ENCODE measurements at places on chromosomes 1 and 21.

DNA sequence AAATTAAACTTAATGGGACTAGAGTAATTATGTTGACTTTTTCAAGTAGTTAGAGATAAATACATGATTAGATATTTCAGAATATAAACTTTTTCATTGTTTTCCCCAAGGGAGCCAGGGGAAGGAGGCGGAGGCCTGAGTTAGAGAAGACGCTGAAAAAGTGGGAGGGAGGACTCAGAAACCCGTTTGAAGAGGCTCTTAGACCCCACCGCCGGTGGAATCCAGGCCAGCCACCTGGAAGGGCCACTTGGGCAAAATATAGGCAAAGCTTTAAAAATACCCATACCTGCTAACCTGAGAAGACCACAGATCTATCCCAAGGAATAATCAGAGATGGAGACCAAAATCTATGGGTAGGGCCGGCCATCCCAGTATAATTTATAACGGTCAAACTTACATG, 242.6 kb downstream of the PTPRU start:
- DNase-seq = no peak

DNA sequence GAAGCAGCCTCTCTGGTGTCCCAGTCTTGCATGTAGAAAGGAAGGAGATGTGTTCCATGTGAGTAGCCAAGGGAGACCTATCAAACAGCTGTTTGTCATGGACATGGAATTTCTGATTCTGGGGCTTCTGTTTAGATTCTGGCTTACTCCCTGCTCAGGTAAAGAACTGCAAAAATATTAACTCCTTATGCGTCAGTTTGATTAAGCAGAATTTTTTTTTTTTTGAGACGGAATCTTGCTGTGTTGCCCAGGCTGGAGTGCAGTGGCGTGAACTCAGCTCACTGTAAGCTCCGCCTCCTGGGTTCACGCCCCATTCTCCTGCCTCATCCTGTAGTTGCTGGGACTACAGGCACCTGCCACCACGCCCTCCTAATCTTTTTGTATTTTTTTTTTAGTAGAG, 6.8 kb downstream of the ARV1 start:
- DNase-seq = no peak

DNA sequence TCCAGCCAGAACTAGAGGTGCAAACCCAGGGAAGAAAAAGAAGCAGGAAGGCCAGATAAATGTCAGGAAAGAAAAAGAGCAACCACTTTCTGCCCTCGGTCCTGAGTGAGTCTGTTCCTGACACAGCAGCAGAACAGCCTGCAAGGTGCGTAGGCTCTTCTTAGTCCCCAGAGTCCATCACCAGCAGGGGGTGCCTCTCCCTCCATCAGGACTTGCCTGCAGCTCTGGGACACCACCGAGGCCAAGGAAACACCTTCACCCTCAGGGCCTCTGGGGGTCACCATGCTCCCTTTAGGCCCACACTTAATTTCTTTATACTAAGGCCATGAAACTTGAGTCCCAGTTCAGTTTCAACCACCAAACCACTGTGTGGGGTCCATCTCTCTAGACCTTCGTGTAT, 43.7 kb upstream of the NFASC start:
- peak; percentile 9 for DNase-seq

- DNase-seq = no peak
These were observed 11.7 kb downstream of the FLG start for GRCh38 chr1:152313319-152313801.

GRCh38 chr1:27856561-27857343, 15.6 kb upstream of the THEMIS2 start:
- no peak for DNase-seq

DNA sequence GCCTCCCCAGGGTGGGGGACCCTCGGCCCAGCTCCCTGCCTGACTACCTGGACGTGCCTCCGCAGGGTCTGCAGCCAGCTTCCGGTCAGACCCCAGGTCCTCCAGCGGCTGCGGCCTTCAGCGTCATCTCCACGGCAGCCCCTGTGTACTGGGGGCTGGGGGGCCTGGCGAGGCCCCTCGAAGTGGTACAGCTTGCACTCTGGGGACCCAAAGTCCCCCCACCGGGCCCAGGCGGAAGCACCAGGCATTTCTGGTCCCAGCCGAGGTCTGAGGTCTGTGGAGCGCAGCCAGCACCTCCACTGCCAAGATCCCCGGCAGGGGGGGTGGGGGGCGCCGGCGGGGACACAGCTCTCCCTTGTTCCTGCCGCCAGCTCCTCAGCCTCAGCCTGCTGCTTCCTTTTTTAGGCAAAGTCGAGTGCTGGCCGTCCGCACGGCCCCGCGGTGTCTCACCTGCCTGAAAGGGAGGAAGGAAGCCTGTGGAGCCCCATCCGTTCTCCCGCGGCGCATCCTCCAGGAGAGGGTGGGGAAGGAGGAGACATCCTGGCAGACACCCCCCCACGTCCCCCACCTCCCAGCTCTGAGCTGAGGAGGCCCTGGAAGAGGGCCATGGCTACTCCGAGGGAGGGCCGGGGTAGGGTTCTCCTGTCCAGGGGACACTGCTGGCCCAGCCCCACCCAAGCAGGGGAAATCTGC, 1.2 kb upstream of the VWA1 start:
- no peak for DNase-seq

- no peak for DNase-seq
These were observed 15.0 kb downstream of the DHCR24 start for GRCh38 chr1:54872036-54872331.

GRCh38 chr21:46604329-46604974, 430 bp downstream of the S100B start:
- no peak for DNase-seq

DNA sequence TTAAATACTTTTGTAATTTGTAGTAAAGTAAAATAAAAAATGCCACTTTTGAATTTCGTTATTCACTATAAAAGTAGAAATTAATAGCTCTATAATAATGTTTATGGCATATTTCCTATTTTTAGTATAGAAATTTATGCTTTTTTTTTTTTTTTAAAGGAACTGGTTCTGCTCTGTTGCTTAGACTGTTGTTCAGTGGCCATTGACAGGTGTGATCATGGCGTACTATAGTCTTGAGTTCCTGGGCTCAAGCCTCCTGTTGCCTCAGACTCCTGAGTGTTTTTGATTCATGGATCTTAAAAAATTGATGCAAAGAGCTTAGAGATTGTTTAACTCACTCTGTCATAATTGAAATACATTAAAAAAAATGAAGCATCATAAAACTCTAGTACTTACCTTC, 53.6 kb downstream of the RPS6KC1 start:
- no peak for DNase-seq

- DNase-seq = no peak
These were observed 134.3 kb upstream of the ATP1B1 start for GRCh38 chr1:168972225-168972624.

GRCh38 chr1:103275725-103276124, 167.4 kb upstream of the COL11A1 start:
- no peak for DNase-seq

DNA sequence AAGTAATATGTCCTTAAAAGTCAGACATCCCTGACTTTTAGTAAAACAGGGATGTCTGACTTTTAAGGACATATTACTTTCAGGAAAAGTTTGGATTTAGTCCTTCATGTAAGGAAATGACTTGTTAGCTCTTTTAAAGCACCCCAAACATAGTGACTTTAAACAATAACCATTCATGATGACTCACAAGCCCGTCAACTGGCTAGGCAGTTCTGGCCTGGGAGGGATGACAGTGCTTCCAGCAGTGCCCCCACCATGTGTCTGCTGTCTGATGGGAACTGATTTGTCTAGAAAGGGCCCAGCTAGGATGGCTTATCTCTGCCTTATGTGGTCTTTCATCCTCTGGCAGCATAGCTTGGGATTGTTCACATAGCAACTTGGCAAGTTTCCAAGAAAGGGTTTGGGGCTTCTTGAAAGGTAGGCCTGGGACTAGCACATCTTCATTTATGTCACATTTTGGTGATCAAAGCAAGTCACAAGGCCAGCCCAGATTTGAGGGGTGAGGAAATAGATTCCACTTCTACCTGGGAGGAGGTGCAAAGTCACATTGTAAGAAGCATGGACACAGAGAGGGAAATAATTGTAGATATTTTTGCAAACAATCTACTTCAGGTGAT, 143.5 kb downstream of the C1orf94 start:
- DNase-seq = no peak

GRCh38 chr1:41806472-41807155, 112.1 kb downstream of the HIVEP3 start:
- DNase-seq = no peak

- DNase-seq = no peak
These were observed 54.3 kb downstream of the MAP3K21 start for GRCh38 chr1:233381806-233382205.

- DNase-seq = no peak
These were observed 46.0 kb upstream of the GUCA2A start for GRCh38 chr1:42210421-42211133.

DNA sequence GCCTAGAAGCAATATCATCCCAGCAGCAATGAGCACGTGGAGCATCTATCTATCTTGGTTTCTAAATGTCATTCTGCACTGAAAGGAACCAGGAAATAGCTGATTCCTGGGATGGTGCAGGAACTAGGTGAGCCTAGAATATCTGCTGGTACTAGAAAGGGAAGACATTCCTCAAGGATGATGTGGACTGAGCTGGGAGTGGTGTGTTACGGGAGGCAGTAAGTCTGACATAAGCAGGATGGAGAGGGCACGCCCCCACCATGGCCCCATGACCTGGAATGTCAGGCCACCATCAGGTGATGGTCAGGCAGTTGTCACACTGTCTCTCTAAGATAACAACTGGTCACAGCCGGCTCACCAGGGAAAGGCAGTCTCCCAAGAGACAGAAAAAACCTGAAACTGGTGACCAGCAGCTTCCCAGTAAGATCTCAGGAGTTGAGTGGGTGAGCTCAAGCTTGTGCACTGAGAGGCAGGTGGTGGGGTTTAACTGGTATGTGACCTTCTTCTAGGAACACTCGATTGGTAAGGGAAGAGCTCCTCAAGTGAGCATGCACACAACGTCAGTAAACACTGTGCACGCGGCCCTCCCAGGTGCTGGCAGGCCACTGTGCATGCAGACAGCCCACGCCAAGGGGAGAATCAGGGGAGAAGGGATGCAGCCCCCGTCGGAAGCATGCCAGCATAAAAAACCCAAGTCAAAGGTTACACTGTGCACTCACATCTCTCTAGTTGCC, 148.7 kb downstream of the ADSS2 start:
- no peak for DNase-seq

GRCh38 chr21:29332461-29333362, 34.0 kb downstream of the BACH1 start:
- DNase-seq = no peak

GRCh38 chr1:45393718-45394302, 53.6 kb upstream of the MUTYH start:
- DNase-seq = no peak

DNA sequence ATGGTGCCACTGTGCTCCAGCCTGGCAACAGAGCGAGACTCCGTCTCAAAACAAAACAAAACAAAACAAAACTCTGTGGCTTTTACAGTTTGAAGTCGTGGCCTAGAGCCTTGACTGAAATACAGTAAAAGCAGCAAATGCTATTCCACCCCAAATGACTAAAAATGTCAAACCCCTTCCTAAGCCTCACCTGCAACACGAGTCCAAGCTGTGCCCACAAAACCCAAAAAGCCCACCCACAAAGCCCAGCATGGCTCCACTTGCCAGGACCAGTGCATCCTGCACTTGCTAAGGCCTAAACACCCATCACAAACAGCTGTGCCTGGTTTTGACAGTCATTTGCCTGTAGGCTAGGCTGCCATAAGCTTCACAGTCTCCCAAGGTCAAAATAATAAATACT, 21.3 kb downstream of the VAV3 start:
- no peak for DNase-seq

GRCh38 chr1:65830306-65830705, 37.6 kb downstream of the PDE4B start:
- DNase-seq = no peak

DNA sequence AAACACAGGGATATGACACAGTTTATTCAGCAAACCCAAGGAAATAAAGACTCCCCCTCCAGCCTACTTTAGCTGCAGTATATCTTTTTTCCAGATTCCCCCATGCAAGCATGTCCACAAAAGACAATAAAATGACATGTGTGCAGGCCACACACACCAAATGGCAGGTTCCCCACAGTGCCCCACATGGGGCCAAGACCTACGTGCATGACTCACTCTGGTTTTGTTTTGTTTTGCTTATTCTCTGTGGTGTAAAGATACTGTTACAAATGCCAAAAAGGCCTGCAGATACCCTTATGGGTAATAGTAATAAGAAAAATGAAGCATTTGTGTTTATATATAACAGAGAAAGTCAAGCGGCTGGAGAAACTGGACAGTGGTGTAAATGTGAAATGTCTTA, 71.6 kb downstream of the RD3 start:
- no peak for DNase-seq

- DNase-seq = no peak
These were observed 31.3 kb upstream of the BTG2 start for GRCh38 chr1:203273869-203274602.

DNA sequence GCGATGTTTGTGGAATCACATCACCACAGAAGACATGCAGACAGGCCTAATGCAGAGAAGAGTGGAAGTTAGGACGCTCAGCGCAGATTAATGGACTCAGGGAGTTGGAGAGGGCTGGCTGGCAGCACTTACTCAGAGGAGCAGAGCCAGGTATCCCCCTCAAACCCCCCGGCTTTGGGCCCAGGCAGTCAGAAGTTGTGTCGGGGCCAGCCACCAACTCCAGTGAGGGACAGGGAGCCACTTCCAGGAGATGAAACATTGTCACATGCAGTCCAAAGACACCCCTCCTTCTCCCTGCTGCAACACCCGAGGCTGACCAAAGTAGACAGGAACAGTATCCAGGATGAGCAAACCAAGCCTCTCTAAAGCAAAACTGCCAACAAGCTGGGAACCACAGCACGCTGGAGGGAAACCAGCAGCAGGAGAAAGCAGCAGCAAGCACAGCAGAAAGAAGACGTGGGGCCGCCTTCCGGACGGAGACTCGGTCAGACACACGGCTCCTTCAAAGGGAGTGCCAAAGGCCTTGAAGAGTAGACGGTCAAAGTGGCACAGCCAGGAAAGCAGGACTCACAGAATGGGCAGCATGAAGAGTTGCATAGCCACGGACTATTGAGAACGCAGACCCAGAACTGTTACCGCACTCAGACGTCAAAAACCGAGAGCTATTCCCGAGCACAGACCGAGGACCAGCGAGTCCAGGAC, 149.3 kb downstream of the PCBP3 start:
- DNase-seq = no peak

DNA sequence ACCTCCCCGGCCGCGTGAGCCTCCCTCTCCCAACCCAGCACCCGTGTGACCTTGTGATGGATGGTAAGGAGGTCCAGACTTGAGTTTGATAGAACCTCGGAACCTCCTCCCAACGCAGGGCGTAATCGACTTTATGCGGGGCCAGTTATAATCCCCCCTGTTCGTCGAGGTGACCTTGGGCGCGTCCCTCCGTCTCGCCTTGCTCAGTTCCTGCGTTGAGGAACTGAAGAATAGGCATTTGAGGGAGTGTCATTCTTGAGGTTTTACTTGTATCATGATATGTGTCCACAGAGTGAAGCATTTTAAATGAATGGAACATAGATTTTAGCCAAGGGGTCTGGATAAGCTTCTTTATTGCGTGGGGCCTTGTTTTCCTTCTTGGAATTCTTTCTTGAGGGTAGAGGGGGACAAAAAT, 433 bp downstream of the TIMM17A start:
- DNase-seq = no peak

All from NCI-H1694 treated with DMSO at 0.1 percent for 48 hours (cell line).